Stomach (tissue), 19 donors: ENCODE measurements at places on chromosomes 11 and 22. TPM values are rescaled to one million over a fixed set of nuclear protein-coding genes. Genes with fewer than 3 reads are reported as not detected.

DNA sequence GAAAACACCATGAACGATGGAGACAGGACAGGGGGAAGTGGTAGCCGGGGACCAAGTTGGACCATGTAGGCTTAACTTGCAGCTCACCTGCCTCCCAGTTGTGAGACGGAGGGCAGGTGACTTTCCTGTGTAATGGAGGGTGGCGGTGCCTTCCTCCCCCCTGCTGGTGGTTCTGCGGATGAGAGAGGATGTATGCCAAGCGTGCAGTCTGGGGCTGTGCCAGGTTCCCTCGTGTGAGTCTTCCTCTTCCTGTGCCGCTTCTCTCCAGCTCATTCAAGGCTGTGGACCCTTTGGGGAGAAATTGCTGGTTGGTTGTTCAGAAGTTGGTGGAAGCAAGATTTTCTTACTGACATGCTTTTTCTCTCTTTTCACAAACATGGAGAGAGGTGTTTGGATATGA lies 35.1 kb downstream of the MPPED1 start:
- DNase-seq, result no peak
- no peaks in the 10 kb centered on the region for H3K4me1 ChIP-seq
- H3K27me3 ChIP-seq, result peaks cover 27% of the 10 kb centered on the region

- H3K4me3 ChIP-seq, result no peak overlapping the region
- DNase-seq, result no peak
- H3K27me3 ChIP-seq, result no peaks in the 10 kb centered on the region
- peak overlapping the region; percentile 95 for H3K27ac ChIP-seq
Measured at GRCh38 chr11:119307219-119307618, 9.7 kb downstream of the MCAM start.

HEPN1 gene
- total RNA-seq, result not detected

DNA sequence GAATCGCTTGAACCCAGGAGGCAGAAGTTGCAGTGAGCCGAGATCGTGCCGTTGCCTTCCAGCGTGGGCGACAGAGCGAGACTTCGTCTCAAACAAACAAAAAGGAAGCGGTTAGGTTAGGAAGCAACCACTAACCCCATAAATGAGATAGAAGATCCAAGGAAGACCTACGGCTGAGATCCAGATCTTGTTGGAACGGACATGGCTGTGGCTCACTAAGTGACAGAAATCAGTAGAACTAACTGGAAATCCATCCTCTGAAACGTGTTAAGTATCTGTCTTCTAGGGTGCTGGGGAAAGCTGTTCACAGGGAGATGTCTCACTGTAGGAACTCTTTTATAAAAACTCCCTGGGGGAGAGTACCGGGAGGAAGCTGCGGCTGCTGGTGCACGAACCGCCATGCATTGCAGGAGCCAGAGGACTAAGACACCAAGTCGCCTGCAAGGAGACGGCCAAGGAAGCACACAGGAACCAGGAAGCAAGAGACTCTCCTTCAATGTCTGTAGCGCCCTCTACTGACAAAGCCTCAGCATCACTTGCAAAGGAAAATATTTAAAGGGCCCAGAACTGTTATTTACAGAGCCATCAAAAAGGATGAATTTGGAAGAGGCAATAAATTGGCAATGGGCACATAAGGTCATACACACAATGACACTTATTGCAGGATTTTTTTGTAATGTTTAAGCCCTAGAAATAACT lies 16.9 kb upstream of the SPTY2D1 start:
- no peaks in the 10 kb centered on the region for H3K27me3 ChIP-seq
- H3K36me3 ChIP-seq, result no peaks in the 10 kb centered on the region
- H3K4me1 ChIP-seq, result no peaks in the 10 kb centered on the region
- H3K27ac ChIP-seq, result no peak overlapping the region
- H3K4me3 ChIP-seq, result no peak overlapping the region
- DNase-seq, result peak; percentile 57

GRCh38 chr11:21653951-21654421 lies 538.9 kb upstream of the ANO5 start:
- H3K27me3 ChIP-seq, result no peaks in the 10 kb centered on the region
- no peak overlapping the region for H3K27ac ChIP-seq
- H3K36me3 ChIP-seq, result no peaks in the 10 kb centered on the region
- no peak overlapping the region for H3K4me3 ChIP-seq
- DNase-seq, result no peak
